ENCODE measurements at places on chromosomes 11 and 22.

GRCh38 chr11:102669664-102670063 lies 35.9 kb downstream of the MMP27 start:
- no peak for DNase-seq

GRCh38 chr11:64258356-64258755 lies 7.0 kb downstream of the PLCB3 start:
- DNase-seq, result no peak

DNA sequence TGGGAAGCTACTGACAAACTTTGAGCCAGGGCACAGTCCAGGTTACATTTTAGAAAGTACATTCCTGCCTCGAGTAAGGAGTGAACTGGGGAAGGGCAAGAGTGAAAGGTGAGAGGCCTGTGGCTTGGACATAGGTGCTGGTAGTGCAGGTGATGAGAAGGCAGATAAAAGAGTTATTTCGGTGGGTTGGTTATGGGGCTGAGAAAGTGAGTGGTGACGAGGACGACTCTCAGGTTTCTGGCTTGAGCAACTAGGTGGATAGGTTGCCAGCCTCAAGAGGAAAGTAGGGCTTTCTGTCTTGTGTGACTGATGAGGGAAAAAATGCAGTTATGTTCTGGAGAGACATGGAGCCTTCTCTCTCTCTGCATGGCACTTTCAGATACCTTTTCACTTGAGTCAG lies 3.7 kb downstream of the POLR2F start:
- no peak for DNase-seq

DNA sequence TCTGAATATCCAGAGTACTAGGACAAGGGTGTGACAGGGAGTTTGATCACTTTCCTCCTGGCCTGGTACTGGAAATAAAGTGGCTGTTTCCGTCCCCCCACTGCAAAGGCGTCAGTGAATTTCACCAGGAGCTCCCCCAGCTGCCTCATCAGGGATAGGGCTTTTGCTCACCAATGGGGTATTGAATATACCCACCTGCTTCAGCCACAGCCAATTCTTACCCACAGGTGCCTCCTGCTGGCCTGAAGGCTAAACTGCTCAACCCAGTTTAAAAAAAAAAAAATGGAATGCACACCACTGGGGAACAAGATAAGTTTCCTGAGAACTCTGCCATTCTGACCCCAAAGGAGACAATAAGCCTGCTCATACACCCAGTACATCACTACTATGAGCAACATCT lies 65.3 kb upstream of the MS4A8 start:
- DNase-seq, result no peak

- DNase-seq, result peak; percentile 65
Measured at GRCh38 chr11:113305440-113306336, 8.7 kb upstream of the TTC12 start.

GRCh38 chr11:34344768-34345539 lies 12.9 kb downstream of the ABTB2 start:
- DNase-seq, result no peak

GRCh38 chr11:10942620-10943019 lies 84.8 kb upstream of the ZBED5 start:
- DNase-seq, result no peak

DNA sequence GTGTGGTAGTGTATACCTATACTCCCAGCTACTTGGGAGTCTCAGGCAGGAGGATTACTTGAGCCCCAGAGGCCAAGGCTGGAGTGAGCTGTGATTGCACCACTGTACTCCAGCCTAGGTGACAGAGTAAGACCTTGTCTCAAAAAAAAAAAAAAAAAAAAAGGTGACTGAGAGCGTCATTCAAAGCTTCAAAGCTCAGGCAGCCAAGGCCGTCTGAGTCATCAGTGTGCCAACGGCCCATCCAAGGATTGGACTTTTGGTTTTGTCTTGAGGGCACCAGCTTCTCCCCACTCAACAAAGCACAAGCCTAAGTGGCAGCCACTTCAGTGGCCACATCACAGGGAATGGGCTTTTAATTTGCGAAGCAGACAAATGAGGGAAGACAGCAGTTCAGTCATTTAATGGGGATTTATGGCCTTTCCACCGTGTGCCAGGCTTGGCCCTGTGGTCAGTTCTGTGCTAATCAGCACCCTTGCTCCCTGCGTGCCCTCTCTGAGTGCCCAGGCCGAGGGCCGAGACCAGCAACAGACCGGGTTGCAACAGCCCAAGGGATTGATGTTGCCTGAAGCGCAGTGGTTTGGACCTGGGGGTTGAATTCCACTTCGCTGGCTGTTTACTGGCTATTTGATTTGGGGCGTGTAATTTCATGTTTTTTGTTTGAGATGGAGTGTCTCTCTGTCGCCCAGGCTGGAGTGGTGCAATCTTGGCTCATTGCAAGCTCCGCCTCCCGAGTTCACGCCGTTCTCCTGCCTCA lies 30.2 kb upstream of the CRYBB3 start:
- DNase-seq, result no peak
